ENCODE measurements at places on chromosomes 3 and 15. TPM values are rescaled to one million over a fixed set of nuclear protein-coding genes. Genes with fewer than 3 reads are reported as not detected.

The CCR2 gene
- 0.89 TPM for polyA plus RNA-seq

The SACM1L gene
- 27.2 TPM for polyA plus RNA-seq

DNA sequence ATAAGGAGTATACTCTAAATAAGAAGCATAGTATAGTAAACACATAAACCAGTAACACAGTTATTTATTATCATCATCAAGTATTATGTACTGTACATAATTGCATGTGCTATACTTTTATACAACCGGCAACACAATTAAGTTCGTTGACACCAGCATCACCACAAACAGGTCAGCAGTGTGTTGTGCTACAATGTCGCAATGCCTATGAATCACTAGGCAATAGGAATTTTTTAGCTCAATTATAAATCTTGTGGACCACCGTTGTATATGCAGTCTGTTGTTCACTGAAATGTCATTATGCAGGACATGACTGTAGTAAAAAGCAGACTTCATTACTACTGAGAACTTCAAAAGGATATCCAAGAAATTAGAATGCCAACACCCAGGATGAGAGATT is 177.0 kb downstream of the PDCD6IP start:
- no peak for DNase-seq

DNA sequence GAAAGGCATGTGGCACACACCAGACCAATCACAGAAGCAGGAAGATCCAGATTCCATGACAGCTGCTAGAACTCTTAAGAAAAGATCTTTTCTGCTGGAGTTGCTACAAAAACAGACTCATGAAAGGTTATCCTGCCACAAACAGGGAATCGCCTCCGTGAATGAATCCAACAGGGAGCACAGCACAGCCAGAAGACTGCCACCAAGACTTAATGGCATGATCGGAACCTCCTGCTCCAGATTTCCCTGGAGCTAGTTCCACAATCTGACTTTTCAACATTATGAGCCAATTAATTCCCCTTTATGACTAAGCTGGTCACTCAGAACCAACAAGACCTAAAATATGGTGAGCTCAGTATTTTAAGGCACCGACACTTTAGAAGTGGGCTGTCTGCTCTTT is 232.5 kb downstream of the FOXP1 start:
- DNase-seq: no peak

GRCh38 chr3:61828184-61828874 is 267.0 kb downstream of the PTPRG start:
- no peak for DNase-seq

DNA sequence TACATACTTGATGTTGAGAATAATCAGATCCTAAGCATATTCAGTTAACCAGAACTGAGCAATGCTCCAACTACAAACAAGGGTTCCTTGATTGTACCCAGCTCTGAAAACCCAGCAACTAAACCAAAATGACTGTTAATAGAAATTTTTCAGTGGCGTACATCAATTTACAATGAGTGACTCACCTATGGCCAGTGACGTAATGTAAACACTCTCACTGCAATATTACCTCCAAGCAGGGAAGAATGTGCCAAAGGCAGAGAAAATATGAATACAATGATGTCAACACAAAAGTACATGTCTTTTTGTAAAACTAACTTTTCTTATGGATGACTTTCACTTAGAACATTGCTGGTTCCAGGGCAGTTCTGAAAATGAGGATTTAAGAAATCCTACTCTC is 611.3 kb downstream of the EDEM1 start:
- no peak for DNase-seq

- no peak for DNase-seq
Measured at GRCh38 chr3:191119415-191120295, 79.4 kb upstream of the OSTN start.

DNA sequence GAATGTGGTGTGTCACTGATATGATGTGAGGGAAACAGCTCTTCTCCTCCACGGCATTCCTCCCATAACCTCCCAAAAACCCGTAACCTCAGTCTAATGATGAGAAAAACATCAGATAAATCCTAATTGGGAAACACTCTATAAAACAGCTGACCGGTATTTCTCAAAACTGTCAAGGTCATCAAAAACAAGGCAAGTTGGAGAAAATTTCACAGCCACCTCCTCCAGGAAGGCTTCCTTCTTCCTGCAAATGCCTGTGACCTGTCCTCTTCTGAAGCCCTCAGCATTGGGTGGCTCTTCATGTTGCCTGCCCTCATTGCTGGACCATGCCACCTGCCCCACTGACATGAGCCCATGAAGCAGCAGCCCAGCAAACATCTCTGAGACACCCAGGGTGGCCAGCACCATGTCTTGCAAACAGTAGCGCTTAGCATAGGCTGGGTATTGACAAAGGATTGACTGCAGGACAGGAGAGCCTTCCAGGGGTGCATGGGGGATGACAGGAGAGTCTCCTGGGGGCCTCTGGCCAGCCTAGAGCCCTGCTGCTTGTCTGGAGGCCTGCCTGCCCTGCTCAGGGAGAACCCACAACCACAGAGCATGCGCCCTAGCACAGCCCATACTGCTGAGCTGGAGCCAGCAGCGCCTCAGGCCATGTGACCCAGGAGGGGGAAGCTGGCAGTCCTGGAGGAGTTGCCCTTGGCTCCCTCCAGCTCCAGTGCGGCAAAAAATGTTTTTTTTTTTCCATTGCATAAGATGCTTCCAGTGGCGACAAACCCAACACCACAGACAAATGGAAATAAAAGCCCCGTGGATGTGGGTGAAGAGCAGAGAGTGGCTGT is 49.7 kb downstream of the XXYLT1 start:
- no peak for DNase-seq

DNA sequence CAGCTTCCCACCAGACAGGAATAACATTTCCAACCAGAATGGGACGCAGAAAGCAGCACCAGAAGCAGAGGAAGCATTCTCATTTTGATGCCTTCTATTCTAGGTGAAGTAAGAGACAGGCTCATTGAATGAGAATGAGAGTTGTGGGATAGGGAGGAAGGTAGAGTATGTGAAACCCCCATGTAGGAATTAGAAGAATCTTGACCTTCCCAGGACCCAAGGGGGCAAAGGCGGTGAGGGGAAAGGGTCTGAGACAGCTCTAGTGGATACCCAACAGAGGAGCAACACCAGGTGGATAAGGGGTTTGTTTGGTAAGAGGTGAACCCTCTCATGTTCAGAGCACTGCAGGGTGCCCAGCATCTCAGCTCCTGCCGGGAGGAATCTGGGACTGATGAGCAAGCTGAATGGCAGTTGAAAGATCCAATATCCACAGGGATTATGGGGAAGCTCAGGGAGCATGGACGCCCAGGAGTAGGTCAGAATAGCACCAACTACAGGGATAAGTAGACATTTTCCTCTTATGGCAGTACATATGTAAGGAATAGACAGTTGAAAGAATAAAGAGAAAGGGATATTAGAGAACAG is 77.0 kb downstream of the PLCL2 start:
- DNase-seq: no peak

DNA sequence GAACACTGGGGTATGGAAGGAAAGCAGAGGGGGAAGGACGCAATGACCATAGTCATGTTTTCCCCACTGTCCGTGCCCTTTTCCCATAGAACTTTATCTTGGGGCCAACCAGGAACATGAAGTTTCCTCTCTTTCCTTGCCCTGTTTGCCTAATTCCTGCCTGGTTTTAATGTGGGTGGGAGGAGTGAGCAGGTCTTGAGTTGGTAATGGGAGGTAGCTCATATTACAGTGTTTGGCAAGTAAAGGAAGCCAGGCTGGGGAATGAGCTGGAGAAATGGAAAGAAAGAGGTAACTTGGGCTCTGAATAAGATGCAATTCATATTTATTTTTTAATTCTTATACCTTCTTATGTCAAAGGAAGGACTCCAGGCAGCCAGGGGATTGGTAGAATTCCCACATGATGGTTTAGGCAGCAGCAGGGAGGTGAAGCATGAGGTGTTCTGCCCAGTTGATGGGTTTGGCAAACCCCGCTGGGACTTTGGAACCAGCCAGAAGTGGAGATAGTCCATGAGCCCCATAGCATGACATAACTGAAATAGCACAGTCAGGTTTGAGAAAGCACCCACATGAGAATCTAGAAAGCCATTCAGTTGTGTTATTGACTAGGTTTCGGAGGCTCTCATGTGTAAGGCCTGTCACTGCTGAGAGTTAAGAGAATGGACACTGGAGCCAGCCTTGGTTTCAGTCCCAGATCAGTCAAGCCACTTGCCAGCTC is 60.0 kb downstream of the CCK start:
- no peak for DNase-seq

DNA sequence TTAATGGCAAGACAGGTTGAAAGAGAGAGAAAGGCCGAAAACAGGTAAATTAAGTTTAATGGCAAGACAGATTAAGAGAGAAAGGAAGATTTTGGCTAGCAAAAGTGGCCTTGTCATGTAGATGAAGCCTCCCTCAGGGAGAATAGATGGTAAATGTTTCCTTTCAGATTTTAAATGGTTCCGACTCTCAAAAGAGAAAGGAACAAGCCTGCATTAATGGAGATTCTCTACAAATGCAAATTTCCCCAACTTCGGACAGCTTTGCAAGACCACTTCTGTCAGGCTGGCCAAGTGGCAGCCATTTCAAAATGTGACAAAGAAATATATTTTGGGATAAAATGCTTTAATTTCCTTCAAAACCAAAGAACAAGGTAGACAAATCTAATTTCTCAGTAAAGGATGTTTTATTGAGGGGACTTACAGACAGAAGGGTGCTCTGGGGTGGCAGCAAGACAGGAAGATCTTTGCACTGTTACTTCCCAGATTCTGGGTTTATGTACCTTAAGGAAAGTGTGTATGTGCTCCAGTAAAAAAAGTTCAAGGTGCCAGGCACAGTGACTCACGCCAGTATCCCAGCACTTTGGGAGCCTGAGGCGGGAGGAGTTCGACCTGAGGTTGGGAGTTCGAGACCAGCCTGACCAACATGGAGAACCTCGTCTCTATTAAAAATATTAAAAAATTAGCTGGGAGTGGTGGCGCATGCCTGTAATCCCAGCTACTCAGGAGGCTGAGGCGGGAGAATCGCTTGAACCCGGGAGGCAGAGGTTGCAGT is 626.3 kb upstream of the NAALADL2 start:
- DNase-seq: no peak

The LRRC15 gene
- 0.18 TPM for polyA plus RNA-seq

DNA sequence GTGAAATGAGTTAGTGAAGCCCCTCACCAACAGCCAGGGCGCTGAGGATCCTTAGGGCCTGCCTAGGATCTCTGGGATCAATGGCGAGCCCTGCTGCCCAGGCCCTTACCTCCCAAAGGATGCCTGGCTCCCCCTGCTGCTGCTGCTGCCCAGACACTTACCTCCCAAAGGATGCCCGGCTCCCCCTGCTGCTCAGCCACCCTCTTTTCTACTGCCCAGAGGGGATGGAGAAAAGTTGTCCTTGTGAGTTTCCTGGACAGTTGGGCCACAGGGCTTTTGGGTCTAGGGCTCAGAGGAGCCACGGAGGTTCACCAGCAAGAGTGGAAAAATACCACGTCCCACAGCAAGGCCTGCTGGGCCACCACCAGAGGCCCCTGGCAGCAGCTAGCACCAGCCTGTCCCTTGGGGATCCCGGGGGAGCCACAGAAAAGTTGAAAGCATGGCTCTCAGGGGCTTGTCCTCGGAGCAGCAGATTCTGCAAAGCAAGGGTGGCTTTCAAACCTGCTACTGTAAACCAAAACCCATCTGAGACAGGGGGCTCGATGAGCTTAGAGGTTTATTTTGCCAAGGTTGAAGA is 59.4 kb downstream of the SLC6A6 start:
- no peak for DNase-seq

The CHST2 gene
- 4.0 TPM for polyA plus RNA-seq

DNA sequence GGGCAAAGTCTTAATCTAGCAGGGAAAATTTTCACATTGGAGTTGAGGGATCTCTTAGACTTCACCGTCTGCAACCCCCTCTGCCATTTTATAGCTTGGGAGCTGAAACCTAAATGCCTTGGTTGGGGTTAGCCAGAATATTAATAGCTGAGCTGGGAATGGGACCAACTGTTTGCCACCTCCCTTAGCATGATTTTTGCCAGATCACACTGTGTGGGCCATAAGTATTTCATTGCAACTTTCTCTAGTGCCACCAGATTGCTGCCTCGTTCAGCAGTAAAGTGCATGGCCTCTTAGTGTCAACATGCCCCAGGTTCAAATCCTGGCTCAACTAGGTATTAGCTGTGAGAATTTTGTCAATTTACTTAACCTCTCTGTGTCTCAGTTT is 55.9 kb upstream of the ABHD17C start:
- DNase-seq: no peak

GRCh38 chr3:171026597-171027293 is at the start of gene SLC2A2:
SLC2A2 (minus strand) TSS chr3:171026720; CDS start chr3:171026670, 50 bp downstream.
- DNase-seq: no peak

The ABCC5 gene
- 28.5 TPM for polyA plus RNA-seq

- DNase-seq: no peak
Measured at GRCh38 chr3:18946524-18946923, 201.8 kb upstream of the KCNH8 start.

The STRIT1 gene
- 49.3 TPM for polyA plus RNA-seq

GRCh38 chr15:28992336-28992864 is 106.6 kb downstream of the APBA2 start:
- DNase-seq: no peak

DNA sequence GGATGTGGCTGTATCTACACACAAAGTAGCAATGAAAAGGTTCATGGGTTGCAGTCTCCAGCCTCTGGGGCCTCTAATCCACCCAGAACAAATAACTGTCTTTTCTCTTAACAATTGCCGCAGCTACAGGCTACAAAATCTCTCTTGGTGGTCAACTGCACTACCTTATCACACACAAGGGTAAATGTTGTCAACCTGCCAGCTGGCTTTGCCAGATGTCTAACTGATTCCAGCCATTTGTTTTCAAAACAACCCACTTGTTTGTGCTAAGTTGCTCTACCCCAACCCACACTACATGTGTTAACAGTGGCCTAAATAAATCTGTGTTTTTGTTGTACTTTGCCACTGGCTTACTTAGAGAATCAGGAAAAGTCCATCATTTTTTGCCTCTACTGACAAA is 447.3 kb downstream of the TAFA4 start:
- DNase-seq: no peak

DNA sequence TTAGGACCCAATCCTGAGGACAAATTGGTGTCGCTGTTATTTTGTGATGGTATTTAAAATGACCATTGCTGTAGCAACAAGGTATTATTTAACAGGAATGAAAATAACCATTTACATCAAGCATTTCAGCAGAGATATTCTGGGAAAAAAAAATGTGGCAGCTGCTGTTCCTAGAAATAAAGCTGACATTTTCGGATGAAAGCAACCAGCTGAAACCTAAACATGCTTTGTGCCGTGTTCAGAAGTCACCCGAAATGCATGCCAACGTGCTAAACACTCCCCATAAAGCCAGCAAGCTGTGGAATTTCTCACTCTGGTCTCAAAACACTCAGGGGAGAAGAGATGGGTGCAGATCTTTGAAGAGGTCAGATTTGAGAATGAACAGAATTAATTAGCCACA is 31.5 kb upstream of the TAFA4 start:
- no peak for DNase-seq

The PATL2 gene
- 0.78 TPM for polyA plus RNA-seq

Measured in forelimb muscle (tissue), 1 donor.